RPMI8226 (cell line): ENCODE measurements at places on chromosomes 6 and 20.

GRCh38 chr20:39983183-39983582, 705.9 kb downstream of the MAFB start:
- DNase-seq, result no peak

DNA sequence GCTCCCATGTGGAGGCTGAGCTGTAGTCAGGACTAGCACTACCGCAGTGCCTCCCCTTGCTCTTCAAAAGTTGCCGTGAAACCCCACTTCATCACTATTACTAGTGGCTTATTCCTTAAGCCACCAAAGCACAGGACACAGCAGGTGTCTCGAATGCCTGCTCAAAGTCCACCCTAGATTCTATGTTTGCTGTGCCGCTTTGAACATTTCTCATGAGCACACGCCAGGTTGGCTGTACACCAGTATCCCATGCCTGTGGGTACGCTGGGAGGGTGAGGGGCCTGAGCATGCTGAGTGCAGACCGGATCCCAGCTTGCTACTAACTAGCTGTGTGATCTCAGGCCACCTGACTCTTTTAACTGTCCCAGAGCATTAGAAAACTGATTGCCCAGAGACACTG, 335.8 kb upstream of the QKI start:
- no peak for DNase-seq

GRCh38 chr20:60749804-60750602, 502.1 kb upstream of the CDH4 start:
- no peak for DNase-seq

GRCh38 chr6:33683051-33683571, 28.4 kb downstream of the UQCC2 start:
- DNase-seq, result no peak

DNA sequence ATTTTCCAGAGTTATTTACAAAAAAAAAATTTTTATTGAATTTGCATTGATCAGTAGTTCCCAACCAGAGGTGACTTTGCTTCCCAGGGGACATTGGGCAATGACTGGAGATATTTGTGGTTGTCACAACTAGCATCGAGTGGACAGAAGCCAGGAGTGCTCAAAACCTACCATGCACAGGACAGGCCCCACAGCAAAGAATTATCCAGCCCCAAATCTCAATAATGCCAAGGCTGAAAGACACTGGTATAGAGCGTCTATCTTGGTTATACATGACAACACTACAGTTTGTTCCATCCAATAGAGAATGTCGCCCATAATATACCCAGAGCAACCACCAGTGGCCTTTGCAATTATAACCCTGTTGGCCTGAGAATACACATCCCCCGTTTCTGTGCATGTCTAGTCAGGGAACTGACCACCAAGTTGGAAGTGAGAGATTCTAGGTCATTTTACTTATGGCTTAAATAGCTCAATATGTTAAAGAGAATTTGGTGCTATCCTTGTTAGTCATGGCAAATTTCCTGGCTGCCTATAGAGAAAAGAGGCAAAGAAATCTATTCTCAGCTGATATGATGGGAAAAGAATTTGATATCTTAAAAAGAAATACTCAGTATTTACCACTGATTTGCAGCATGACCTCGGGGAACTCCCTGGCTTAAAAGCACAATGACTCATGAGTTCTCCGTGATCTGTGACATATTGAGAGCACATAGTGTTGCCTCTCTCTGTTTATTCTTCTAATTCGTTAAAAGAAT, 76.0 kb upstream of the ADTRP start:
- no peak for DNase-seq

DNA sequence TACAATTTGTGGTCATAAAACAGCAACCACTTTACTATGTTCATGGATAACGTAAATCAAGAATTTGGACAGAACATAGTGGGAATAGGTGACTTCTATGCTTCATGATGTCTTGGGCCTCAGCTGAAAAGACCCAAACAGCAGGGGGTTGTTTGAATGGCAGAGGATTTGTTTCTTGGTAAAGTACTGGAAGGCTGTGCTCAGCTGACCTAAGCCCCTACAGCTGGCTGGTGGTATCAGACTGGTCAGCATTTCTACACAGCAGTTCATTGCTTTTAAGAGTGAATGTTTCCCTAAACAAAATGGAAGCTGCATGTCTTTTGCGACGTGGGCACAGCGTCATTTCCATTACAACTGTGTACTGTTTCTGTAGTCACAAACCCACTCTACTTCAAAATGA, 148.5 kb upstream of the DEFB112 start:
- DNase-seq, result no peak

- DNase-seq, result no peak
Measured at GRCh38 chr6:55955684-55956083, 80.3 kb upstream of the BMP5 start.

DNA sequence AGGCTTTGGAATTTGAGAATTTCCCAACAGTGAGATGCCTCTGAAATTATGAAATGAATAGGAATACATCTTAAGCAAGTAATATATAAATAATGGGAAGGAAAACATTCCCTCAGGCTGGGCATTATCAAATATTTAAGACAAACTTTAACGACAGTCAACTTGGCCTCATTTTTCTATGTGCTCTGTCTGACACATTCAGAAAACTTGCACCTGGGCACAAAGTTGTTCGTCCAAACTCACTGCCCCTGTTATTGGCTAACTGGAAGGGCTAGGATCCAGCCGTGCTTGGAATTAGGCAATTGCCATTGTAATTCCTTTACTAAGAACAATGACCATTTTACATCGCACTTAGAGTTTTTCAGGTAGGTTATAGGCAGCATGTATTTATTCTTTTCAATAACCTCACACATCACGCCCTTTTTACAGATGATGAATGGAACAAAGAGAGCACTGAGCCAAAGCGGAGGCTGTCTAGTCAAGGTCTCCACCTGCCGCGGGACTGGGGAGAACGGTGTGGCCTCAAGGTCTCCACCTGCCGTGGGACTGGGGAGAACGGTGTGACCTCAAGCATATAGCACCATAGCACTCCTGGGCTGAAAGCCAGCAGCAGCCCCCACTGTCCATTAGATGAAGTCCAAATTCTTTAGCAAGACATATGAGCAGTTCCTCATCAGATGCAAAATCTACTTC, 40.7 kb upstream of the FOXQ1 start:
- no peak for DNase-seq

DNA sequence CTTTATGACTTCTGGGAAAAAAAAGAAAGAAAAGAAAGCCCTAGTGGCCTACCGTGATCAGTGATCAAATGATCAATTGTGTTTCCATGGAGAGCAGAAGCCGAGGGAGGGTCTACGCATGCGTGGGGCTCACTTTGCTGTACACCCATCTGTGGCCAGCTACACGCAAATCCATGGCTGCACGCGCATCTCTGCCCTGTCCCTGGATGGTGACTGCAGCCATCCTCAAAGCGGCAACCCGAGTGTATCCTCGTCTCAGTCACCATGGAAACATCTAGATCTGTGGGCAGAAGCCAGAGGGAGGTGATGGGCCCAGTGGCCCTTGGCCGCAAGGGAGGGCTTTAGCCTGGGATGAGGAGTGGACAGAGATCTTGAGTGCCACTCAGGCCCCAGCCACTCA, 785 bp upstream of the ULBP3 start:
- no peak for DNase-seq

DNA sequence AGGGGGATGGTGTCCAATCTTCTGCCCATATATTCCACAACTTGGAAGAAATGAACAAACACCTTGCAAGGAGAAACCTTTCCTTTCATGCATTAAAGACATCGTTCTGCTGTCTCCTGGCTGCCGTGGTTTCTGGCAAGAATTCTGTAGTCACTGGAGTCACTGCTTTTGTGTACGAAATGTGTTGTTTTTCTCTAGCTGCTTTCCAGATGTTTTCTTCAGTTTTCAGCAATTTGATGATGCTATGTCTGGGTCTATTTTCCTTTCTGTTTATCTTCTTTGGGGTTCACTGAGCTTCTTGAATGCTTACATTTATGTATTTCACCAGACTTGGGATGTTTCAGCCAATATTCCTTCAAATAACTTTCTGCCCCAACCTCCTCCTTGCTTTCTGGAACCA, 40.6 kb upstream of the SLCO4A1 start:
- no peak for DNase-seq

DNA sequence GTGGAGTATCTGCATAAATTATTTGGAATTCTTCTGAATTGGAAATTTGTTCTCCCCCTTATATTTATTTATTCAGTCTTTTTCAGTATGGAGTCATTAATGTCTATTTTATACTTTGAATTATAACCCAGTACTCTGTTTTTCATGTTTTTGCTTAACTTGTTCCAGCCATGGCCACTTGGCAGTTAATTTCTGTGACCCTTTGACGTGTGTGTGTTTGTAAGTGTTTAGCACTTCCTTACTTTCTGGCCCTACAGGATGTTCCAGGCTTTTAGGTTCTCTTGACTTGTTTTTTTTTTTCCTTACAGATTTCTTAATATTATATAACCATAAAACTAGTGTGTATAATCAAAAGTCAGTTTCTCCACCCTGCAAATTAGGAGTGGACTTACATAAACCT, 24.1 kb downstream of the ENPP1 start:
- DNase-seq, result no peak

- DNase-seq, result no peak
Measured at GRCh38 chr6:3165631-3166534, 8.5 kb upstream of the TUBB2A start.
